Osteocyte (in vitro differentiated cells): ENCODE measurements at places on chromosomes 5 and 9. TPM values are rescaled to one million over a fixed set of nuclear protein-coding genes. Genes with fewer than 3 reads are reported as not detected.

Gene CD74
- not detected in 2 replicates for total RNA-seq

Gene ADAMTS2
- 10.7 and 12.2 TPM in 2 replicates for total RNA-seq

Gene WHRN
- 11.0 and 12.0 TPM in 2 replicates for total RNA-seq

Gene PURA
- 11.4 and 11.5 TPM in 2 replicates for total RNA-seq

Gene WWC1
- total RNA-seq, result 2.2 and 3.6 TPM in 2 replicates

Gene CAMK4
- 0.39 and 1.2 TPM in 2 replicates for total RNA-seq

Gene C9orf153
- total RNA-seq, result 0.40 TPM in 1 of 2 replicates, not detected in the other

Gene EXOSC3
- total RNA-seq, result 26.9 and 31.6 TPM in 2 replicates

Gene PRDM12
- not detected in 2 replicates for total RNA-seq

Gene TNFSF8
- total RNA-seq, result not detected in 2 replicates

Gene CXXC5
- 239 and 259 TPM in 2 replicates for total RNA-seq

Gene PCDHA1
- not detected in 2 replicates for total RNA-seq

Gene IPPK
- 6.4 and 7.4 TPM in 2 replicates for total RNA-seq
